ENCODE measurements at places on chromosomes 4 and X. TPM values are rescaled to one million over a fixed set of nuclear protein-coding genes. Genes with fewer than 3 reads are reported as not detected.

The PAGE2B gene
- 0.99 TPM for total RNA-seq

The ATP6AP1 gene
- total RNA-seq = 52.5 TPM

The FAAH2 gene
- total RNA-seq = 5.6 TPM

The NUDT10 gene
- not detected for total RNA-seq

The TCEAL6 gene
- total RNA-seq = not detected

The LEF1 gene
- total RNA-seq = 859 TPM

DNA sequence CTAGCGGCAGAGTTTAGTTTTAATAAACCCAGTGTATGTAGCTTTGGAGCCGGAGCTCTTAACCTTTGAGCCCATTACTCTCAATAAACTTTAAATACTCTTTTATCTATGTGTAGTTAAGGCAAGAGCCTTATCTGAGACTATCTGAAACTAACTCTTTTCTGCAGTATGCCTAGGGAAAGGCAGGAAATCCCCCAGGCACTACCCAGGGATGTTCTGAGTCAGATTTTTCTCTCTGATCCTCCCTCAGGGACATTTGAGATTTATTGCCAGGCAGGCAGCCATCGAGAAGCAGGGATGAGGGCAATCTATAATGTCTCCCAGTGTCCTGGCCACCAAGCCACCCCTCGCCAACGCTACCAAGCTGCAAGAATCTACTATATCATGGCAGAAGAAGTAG, 39.1 kb downstream of the HEPH start:
- H3K27me3 ChIP-seq = no peaks in the 10 kb centered on the region
- H3K4me1 ChIP-seq = peaks cover 8% of the 10 kb centered on the region
- no peak overlapping the region for H3K4me3 ChIP-seq
- H3K36me3 ChIP-seq = no peaks in the 10 kb centered on the region
- no peak overlapping the region for H3K27ac ChIP-seq
- DNase-seq = no peak

DNA sequence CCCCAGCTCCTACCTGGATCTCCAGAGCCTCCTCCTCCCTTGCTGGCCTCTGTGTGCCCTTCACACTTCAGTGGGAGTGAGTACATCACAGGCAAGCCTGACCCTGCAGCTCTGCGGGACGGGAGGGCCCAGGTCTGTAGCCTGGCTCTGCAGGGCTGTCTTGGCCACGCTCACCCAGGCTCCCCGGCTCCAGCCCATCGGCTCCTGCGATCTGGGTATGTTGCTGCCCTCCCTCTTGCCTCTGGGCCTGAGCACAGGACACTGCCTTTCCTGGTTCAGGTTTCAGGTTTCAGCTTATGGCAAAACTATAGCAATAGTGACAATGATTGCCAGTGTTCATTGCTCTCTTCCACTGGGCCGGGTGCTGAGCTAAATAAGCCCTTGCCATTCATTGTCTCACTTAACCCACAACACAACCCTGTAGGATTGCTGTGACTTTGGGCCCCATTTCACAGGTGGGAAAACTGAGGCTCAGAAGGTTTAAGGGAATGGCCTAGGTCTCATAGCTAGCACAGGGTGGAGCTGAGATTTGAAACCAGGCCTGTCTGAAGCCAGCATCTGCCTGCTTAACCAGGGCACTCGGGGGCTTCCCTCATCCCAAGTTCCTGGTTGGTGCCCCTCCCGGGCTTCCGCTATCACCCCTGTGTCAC, 44.6 kb upstream of the SORCS2 start:
- H3K4me3 ChIP-seq = no peak overlapping the region
- no peak for DNase-seq
- no peaks in the 10 kb centered on the region for H3K36me3 ChIP-seq
- peaks cover 4% of the 10 kb centered on the region for H3K27me3 ChIP-seq
- no peak overlapping the region for H3K27ac ChIP-seq
- no peaks in the 10 kb centered on the region for H3K4me1 ChIP-seq

Data from naive thymus-derived CD8-positive, alpha-beta T cell (primary cell).